ENCODE measurements at places on chromosomes 2 and 18.

- no peak for DNase-seq
Measured at GRCh38 chr2:100494712-100495111, 24.4 kb downstream of the NMS start.

GRCh38 chr2:38432820-38433606 is 55.9 kb upstream of the ATL2 start:
- no peak for DNase-seq

GRCh38 chr18:65516209-65516608 is 234.6 kb upstream of the CDH7 start:
- no peak for DNase-seq

- DNase-seq = peak; percentile 23
Measured at GRCh38 chr18:56661360-56662062, 10.4 kb downstream of the WDR7 start.

DNA sequence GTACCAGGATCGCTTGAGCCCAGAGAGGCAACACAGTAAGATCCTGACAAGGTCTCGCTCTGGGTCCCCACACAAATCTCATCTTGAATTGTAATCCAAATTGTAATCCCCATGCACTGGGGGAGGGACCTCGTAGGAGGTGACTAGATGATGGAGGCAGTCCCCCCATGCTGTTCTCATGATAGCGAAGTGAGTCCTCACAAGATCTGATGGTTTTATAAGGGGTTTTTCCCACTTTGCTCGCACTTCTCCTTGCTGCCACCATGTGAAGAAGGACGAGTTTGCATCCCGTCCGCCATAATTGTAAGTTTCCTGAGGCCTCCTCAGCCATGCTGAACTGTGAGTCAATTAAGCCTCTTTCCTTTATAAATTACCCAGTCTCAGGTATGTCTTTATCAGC is 46.0 kb upstream of the SERTAD2 start:
- no peak for DNase-seq

DNA sequence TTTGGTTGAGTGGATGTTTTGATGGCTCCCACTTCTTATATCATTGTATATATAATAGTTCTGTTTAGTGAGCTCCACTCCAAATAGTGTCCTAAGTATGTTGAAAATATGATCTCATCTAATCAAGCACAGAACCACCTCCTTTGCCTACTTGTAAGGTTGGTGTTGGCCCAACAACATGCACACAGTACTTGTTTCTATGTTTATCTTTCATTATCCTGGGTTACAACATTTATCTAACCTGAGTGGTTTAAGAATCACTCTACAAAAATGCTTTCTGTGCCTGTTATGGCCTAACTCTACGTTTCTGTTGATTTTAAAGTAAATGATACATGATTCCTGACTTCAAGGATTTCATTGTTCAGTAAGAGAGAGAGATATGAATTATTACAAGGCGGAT is 281.9 kb downstream of the FIGN start:
- DNase-seq = no peak

DNA sequence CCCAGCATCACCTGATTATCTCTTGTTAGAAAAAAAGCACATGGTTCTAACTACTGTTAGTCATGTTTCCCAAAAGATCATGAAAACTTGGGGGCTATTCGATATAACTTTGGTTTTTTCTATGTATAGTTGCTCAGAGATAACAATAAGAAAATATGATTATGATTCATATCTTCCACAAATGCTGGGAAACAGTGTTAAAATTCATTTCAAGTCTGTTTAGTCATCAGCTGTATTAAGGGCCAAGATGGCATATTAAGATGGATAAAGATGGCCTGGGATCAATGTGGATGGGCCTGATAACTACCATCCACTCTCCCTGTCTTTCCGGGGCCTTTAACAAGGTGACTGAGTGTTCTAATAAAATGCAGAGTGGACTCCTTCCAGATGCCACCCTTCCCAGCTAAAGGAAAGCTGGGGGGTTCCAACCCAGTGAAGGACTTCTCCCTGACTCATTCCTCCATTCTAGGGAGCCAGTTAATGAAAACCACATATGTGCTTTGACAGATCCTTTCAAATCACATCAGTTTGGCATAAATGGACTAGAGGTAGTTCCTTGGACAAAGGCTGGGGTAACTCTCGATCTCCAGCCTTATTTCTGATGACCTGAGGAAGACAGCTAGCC is 221.6 kb downstream of the VAPA start:
- DNase-seq = peak; percentile 67

DNA sequence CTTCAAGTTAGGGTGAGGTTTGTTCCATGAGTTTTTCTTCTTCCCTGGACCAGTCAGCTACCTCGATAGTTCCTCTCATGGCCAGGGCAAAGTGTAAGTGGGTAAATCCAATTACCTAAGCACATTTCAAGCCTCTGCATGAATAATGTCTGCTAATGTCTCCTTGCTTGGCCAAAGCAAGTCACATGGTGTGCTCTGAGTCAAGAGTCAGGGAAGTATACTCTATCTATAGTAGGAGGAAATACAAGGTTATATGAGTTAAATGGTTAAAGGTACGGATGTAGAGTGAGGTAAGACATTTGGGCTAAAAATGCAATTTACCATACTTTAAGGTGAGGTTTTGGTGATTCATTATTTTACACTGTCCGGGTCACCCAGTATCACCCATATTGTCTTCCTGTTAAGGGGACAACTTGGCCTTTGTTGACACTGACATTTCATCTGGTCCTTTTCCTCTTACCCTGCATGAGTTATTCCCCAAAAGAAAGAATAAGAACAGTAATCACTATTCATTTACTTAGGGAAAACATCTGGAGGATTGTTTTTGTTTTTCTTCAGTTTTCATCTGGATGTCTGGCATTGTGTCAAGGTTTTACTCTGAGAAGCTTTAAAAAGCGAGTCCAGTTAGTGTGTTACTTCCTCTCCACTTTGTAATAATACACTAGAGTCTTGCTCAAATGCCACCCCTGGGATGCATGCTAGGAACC is 405.5 kb downstream of the RND3 start:
- DNase-seq = peak; percentile 9

DNA sequence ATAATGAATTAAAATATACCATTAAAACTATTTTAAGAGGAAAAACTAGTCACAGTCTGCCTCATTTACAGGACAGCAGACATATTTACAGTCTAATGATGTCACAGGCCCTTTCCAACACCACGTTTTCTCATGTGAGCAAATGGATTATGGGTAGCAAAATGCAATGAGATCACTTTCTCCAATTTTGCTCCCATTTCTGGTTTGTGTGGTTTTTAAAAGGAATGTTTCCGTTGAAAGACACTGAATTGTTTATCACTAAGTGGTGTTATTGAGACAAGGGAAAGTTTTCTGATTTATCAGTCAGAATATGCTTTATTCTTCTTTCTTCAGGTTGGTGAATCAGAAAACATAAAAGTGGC is 11.4 kb upstream of the NR4A2 start:
- peak; percentile 33 for DNase-seq

DNA sequence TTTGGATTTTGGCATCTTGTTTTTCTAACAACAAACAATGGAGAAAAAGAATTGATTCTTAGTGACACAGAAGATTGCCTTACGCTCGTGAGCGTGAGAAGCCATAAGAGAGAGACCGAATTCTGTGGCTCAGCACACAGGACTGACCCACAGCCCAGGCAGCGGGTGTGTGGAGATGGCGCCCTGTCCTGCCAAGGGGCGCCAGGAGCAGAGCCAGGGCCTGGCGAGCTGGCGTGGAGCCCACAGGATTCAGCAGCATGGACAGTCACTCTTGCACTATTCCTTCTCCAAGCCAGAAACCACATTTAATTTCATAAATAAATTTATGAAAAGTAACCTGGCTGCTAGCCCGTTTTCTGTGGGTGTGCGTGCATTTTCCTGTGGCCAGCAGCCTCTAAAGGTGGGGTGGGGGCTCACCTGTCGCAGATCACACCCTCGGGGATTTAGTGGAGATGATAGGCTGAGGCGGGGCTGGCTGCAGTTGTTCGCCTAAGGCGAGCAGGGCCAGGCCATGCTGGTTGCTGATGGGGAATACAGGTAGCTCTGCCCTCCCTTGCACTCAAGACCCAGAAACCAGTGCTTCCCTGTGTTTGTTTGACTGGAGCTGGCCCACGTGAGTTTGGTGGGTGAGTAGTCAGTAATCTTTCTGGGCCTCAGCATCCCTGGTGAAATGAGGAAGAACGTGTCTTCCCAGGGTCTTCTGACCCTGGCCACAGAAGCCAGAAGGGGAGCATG is 46.2 kb downstream of the FAM168B start:
- DNase-seq = no peak

DNA sequence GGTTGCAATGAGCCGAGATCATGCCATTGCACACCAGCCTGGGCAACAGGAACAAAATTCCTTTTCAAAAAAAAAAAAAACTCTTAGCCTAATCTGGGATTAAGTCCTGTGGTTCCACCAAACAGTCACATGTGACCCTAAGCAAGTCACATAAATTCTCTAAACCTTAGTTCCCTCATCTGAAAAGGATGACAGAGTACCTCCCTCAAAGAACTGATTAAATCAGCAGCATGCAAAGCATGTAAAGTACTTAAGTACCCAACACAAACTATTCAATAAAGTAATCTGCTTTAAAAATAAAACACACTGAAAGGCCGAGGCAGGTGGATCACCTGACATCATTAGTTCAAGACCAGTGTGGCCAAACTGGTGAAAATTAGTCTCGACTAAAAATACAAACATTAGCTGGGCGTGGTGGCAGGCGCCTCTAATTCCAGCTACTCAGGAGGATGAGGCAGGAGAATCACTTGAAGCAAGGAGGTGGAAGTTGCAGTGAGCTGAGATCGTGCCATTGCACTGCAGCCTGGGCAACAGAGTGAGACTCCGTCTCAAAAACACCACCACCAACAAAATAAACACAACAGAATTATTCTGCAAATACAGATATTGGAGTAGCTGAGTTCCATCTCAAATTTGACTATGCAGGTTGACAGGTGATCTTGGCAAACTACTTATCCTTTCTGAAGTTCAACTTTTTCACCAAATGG is 7.0 kb downstream of the USP34 start:
- DNase-seq = peak; percentile 9

DNA sequence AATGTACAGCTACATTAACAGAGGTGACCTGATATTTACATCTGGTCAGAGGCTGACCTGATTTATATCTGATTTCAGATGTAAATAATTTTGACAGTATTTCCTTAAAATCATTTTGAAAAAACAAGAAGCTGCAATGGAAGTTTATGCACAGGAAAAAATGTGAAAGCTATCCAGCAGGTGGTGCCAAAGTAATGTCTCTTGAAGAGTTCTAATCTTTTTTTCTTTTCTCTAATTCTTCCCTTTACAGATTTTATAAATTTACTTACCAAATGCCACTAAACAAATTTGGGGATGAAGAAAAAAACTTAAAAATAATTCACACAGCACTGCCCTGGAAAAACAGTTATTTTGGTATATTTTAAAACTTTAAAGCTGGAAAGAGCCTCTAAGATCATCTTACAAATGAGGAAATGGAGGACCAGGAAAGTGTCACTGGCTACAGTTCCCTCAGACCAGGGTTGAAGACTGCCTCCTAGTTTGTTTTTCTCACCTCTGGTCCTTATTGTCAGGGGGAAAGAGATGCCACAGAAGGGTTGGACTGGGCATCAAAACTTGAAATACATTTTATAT is 16.4 kb upstream of the FBLN7 start:
- DNase-seq = peak; percentile 52

GRCh38 chr18:3607309-3608098 is 157.5 kb downstream of the TGIF1 start:
- no peak for DNase-seq

DNA sequence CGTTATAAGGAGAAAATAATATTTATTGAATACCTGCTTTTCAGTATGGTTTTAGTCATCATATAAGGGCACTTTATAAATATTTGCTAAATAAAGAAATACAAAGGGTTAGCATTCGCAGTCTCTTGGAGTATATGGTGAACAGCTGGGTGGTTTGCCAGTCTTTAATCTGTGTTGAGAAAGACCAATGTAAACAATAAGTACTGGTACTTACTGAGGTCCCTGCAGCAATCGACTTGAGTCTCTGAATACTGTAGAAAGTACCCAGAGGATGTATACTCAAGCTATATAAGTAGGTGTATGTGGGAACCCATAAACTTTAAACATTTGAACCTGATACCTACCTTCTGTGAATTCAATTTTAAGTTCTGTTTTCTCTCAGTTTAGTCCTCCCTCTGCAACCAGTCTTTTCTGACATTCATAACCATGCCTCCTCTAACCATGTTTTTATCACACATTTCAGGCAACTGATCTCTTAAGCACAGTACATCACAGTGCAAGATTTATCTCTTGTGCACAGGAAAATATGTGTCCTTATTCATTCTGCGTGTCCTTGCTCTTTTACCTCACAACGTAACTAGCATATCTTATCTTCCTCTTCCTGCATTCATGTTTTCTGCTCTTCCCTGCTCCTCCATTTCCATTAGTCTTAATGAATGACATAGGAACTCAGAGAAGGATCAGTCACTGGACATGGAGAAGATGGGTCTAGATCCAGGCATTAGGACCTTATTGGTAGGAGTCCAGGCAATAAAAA is 21.7 kb downstream of the C18orf63 start:
- DNase-seq = no peak

DNA sequence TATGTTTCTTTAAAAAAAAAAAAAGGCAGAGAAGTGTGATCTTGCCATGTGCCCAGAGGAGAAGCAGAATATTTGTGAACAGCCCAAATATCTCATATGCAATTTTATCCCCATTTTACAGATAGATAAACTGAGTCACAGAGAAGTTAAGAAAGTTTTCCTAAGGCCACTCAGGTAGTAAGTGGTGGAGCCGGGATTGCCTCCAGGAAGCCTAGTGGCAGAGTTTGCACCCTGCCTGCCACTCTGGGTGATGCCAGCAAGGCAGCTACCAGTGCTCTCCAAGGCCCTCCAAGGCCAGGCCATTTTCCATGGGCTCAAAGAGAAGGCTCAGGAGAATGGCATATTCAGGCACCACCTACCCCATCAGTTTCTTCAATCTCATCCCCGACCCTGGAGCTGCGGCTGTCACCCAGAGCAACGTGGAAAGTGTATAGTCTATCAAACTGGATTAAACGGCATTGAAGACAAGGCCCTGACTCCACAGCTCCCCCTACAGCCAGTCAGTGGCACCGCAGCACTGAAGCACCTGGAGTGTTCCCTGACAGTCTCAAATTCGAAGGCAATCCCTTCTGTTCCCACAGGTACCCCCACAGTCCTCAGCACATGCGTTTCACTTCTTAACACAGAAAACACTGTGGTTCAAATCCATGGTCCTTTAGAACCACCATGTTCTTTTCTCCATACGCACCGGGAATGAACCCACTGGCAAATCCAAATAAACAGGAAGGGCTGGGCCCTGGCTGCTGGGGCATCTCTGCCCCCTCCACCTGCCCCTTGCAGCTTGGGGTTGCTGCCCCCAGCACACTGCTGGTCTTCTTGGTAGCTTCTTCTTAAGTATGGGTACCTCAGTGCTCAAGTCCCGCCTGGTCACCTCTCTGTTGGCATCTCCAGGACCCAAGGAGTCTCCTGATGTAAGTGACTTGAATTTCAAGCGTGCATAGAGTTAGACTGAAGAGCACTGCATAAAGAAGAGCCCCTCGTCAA is 175.3 kb downstream of the INHBB start:
- DNase-seq = peak; percentile 17

GRCh38 chr18:5618047-5618688 is 74.4 kb upstream of the EPB41L3 start:
- DNase-seq = no peak

GRCh38 chr2:85089585-85089984 is 43.6 kb upstream of the TCF7L1 start:
- DNase-seq = no peak

GRCh38 chr2:135742325-135742757 is 686 bp downstream of the UBXN4 start:
- DNase-seq = peak; percentile 53

GRCh38 chr2:16190446-16191270 is 250.3 kb downstream of the MYCN start:
- no peak for DNase-seq

- no peak for DNase-seq
Measured at GRCh38 chr18:72726201-72726600, 141.6 kb downstream of the NETO1 start.
